ENCODE measurements at places on chromosomes 16 and 17. TPM values are rescaled to one million over a fixed set of nuclear protein-coding genes. Genes with fewer than 3 reads are reported as not detected.

Gene OR3A3
- not detected for total RNA-seq

Gene EVPLL
- total RNA-seq = not detected

Gene EFCAB13
- 7.1 TPM for total RNA-seq

Gene GLOD4
- 57.8 TPM for total RNA-seq

Gene C16orf96
- 0.15 TPM for total RNA-seq

DNA sequence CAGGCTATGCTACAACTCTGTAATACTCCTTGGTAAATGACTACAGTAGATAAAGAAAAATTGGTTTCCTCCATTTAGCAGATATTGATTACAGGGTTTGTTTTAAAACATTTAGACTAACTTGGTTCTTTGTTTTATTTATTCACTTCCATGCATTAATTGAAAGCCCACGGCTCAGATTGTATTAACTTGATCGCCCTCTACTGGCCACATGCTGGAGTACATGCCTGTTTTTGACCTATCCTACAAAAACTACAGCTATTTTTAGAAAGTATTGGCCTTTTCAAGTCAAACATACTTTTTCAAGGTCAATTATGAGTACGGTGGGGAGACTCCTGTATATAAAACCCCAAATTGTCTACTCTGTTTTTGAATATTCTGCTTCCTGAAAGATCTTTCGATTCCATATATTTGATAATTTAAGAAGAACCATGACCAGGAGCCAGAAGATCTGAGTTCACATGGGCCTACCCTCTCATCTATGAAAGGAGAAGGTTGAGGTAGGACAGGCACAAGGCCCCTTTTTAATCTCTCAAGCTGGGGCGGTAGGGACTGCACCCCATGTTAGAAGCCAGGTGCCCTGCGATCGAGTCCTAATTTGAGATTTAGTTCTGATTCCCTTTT lies 51.8 kb downstream of the CA10 start:
- DNase-seq = peak; percentile 13

DNA sequence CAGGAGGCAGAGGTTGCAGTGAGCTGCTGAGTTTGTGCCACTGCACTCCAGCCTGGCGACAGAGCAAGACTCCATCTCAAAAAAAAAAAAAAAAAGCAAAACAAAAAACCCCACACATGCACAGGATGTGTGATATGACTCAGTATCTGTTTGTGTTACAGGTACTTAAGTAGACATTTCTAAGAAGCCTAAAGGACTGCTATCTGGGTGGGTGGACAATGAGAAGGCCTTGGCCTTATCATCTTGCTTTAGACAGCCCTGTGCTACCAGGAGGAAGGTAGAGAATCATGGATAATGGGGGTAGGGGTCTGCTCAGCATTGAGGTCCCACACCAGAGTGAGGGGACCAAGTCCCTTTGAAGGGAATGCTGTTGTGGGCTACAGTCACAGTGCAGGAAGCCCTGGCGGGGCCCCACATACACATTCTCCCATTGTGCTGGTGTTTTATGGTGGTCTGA lies 26.7 kb downstream of the PLD6 start:
- DNase-seq = no peak

DNA sequence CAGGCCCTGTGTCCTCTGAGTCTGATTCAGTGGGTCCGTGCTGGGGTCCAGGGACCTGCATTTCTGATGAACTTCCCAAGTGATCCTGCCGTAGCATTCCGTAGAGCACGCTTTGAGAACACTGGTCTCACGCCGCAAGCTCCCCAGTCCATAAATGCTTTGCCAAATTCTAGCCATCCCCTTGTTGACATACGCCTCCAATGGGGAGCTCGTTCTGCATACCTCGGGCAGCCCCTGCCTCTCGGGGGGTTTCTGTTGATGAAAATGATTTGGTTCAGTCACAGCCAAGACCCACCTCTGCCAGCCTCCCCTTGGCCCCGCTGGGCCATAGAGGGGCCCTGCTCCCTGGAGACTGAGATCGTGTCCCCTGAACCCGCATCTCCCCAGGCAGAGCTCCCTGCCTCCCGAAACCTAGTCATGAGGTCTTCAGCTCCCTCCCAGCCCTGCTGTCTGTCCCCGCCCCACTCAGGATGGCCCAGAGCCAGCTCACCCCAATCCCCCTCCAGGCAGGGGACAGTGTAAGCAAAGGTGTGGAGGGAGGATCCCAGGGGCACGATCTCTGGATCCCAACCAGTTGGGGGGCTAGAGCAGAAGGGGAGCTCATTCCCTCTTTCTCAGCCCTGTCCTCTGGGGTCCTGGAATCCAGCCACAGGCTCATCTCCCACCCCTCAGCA lies 16.2 kb upstream of the SPNS2 start:
- no peak for DNase-seq

DNA sequence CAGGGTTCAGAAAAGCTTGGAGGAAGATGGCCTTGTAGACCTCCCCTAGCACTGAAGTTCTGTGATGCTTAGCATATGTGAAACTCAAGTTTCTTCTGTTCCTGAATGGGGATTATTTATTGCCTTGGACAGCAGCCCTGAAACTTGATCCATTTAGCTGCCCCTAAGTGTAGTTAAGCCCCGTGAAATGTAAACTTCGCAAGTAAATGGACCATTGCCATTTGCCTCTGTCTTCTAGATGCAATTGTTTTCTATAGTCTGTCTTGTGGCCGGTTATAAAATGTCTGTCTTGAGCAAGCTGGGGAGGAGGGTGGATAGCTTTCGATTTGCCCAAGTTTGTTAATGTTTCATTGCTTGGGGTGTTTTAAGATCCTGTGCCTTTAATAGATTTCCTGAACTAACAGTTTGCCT lies 261.8 kb downstream of the CDH13 start:
- DNase-seq = no peak

- no peak for DNase-seq
Measured at GRCh38 chr16:22077700-22078313, 14.5 kb upstream of the VWA3A start.

- no peak for DNase-seq
Measured at GRCh38 chr17:28520687-28521086, 14.5 kb downstream of the FOXN1 start.

DNA sequence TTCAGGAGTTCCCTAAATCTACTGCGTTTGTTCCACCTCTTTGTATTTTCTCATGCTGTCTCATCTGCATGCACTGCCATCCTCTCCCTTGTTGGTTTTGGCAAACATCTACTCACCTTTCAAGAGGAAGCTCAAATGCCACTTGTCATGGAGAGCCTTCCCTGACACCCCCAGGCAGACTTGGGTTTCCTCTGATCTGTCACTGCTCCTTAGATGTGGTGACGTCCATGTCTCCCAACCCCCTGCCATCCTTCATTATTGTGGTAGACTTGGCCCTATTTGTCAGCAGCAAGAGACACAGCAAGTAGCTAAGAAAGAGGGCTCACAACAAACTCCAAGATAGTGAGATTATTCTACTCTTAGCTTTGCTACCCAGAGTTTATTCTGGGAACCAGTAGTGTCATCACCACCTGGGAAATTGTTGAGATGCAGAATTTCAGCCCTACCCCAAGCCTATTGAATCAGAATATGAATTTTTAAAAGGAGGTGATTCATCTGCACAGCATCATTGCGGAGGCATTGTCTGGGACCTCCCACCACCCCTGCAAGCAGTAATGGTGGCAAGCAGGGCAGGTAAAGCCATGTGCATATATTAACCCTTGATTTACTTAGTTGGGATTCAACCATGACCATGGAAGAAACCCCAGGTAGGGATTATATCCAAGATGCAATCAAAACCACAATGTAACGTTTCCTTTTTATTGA lies 248.9 kb downstream of the SHISA9 start:
- DNase-seq = no peak

DNA sequence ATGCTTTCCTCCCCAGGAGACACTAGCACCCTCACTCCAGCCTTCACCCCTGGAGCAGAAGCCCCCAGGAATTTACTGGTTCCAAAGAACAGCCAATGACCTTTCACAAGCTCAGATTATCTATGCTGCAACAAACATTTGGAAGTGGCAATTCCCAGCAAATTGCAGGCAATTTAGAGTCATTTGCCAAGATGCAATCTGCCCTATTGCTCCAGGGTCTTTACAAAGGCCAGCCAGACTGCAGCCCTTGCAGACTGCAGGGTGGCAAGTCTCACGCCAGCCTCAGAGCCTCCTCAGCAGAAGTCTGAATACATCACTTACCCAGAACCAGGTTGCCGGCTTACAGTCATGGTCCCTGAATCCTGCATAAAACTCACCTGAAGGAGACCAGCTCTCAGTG lies 21.8 kb downstream of the AXIN1 start:
- DNase-seq = no peak

DNA sequence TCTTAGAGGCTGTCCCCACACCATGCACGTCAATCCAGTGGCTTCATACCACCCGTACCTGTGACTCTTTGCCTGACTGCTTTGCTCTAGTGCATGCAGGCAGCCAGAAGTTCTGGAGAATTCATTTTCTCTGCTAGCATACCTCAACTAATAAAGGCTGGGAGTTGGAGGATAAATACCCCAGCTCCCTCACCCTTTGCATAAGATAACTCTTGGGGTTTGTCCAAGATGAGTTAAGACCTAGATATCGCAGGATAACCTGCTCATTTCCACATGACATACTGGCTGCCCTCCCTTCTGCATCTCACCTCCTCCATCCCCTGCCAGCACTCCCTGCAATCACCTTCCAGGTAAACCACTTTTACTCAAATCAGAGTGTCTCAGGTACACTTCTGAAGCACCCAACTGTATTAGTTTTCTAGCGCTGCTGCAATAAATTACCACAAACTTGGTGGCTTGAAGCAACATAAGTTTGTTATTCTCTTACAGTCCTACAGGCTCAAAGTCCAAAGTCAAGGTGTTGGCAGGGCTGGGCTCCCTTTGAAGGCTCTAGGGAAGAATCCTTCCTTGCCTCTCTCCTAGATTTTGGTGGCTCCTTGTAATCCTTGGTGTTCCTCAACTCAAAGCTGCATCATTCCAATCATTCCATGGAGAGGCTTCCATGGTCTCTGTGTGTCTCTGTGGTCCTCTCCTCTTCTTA lies 146.8 kb downstream of the CRLF3 start:
- DNase-seq = no peak

- DNase-seq = no peak
Measured at GRCh38 chr16:31022544-31023251, 10.7 kb upstream of the STX4 start.

DNA sequence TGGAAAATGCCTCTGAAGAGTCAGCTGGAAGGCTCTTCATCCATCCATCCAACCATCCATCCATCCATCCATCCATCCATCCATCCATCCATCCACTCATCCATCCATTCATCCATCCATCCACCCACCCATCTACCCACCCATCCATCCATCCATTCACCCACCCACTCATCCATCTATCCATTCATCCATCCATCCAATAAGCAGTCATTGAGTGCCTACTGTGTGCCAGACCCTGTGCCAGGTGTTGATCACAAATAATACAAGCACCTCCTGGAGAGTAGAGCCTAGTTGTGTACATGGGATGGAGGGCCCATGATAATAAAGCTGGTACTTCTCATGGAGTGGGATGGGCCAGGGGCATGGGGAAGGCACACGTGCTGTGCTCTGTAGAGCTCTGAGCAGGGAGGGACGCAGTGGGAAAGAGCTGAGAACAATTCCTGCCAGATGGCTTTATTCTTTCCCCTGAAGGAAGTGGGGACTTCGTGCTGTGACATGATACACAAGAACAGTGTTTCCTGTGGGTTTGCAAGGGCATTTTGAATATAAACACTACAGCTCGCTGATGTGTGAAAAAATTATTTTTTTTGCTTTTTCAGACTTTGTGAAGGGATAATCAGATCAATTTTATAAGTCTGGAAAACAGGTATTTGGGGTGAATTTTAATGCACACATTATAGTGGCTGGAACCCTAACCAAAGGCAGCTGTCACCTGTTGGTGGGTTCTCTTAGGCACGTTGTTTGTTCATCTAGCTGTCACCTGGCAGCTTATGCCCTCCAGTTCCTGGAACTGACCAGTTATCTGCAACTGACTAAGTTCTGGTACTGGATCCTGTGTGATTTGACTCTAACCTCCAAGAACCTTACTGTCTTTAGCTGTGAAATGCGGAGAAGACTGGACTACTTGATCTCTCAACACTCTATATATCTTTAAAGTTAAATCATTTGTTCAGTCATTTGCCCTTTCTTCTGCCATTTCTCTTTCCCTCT lies 61.3 kb downstream of the PRKCB start:
- no peak for DNase-seq

DNA sequence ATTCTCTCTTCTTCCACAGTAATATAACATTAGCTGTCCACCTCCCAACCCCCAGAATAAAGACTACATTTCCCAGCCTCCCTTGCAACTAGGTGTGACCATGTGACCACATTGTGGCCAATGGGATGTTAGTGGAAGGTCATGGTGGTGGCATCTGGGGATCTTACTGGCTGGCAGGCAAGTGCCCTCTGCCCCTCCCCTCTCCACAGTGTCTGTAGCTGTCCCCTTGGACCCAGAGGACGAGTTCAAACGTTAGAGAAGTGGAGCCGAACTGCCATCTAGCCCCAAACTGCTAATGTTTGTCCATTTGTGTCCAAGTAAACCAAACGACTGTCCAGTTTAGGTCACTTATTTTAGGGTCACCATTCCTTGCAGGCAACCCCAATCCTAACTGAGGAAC lies 26.6 kb upstream of the KCNG4 start:
- DNase-seq = no peak

DNA sequence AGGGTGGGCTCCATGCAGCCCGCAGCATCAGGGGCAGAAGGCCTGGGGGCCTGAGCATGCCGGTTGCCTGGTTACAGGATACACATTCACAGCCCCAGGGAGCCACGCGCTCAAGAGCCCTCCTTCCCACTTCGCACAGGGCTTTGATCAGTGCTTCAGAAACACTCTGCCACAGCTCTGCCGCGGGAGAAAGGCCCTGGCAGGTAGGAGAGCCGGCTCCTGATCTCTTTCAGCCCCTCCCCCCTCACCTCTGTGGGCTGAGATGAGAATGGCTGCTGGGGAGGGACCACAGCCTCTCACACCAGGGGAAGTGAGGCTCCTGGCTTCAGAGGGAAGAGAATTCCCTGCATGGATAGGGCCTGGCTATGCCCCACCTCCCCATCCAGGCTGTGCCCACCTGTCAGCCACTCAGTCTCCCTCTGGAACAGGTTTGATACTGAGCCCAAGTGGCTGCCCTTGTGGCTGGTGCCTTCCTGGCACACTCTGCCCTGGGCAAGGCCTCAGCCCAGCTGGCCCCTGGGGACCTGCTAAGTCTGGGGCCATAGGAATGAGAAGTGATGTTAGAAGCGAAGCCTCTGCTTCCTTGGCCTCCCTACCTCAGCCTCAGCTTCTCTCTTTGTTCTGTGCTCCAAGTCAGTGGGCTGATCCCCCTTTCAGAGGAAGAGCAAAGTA lies 8.6 kb downstream of the DOK4 start:
- DNase-seq = no peak

- no peak for DNase-seq
Measured at GRCh38 chr16:23535901-23536300, 21.2 kb downstream of the EARS2 start.

- no peak for DNase-seq
Measured at GRCh38 chr17:38729368-38729885, 714 bp upstream of the CISD3 start.

GRCh38 chr17:6660101-6660500 lies 8.5 kb downstream of the C17orf100 start:
- DNase-seq = no peak

GRCh38 chr17:78708510-78708973 lies 73.5 kb downstream of the CYTH1 start:
- peak; percentile 41 for DNase-seq

- no peak for DNase-seq
Measured at GRCh38 chr16:49844359-49844758, 11.6 kb downstream of the ZNF423 start.

GRCh38 chr16:14284930-14285512 lies 213.9 kb downstream of the MRTFB start:
- peak; percentile 74 for DNase-seq

GRCh38 chr17:8041249-8041928 lies 2.5 kb downstream of the ALOX15B start:
- DNase-seq = peak; percentile 47

- no peak for DNase-seq
Measured at GRCh38 chr17:45131616-45132319, 547 bp downstream of the PLCD3 start.
